LoVo (cell line): ENCODE measurements at places on chromosomes 1 and 21.

DNA sequence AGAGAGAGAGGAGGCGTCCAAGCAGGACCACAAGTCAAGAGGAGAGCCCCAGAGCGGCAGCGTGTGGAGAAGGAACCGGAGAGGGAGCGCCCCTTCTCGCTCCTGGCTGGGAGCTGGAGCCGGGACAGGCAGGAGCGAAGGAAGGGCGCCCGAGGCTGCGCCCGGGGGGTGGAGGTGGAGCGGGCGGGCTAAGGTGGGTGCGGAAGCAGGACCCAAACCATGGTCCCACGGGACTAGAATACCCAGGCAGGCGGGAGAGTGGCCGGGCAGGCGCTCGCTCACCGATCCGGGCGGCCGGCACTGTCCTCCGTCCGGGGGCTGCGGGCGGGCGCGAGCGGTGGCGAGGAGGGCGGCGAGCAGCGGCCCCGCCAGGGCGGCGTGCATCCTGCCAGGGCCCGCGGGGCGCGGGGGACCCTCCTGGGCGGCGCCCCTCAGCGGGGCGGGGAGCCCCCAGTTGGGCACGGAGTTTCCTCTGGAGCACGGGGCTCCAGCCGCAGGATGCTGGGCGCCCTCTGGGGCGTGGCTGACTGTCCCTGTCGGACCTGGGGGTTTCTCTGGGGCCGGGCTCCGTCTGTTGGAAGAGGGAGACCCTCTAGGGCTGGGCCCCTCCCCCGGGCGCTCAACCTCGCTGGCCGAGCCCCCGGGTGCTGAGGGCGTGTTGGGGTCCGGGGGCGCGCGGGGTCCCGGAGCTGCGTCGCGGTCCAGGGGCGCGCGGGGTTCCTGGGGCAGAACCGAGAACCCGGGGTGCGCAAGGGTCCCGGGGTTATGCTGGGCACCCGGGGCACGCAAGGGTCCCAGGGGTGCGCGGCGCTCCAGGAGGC is 569 bp downstream of the TRABD2B start:
- DNase-seq: no peak

- DNase-seq: no peak
Observed at GRCh38 chr1:230145505-230145899, 78.5 kb downstream of the GALNT2 start.

DNA sequence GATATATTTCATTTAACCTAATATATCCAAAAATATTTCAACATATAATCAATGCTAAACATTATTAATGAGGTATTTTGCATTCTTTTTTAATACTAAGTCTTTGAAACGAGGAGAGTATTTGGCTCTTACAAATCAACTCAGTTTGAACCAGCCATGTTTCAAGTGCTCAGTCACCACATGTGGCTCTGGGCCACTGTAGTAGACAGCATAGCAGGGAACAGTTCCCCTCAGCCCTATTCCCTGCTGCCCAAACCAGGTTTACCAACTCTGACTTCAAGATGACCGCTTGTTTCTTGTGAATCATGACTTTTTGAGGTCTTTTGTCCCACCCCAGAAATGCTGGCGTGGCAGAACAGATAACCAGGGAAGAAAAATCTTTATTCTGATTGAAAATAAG is 5.7 kb downstream of the ZNF672 start:
- no peak for DNase-seq

GRCh38 chr1:18953731-18954231 is 2.7 kb downstream of the IFFO2 start:
- no peak for DNase-seq

GRCh38 chr21:32099812-32100416 is 178.9 kb downstream of the MIS18A start:
- DNase-seq: no peak

- no peak for DNase-seq
Observed at GRCh38 chr1:111706921-111707320, 32.3 kb downstream of the INKA2 start.

DNA sequence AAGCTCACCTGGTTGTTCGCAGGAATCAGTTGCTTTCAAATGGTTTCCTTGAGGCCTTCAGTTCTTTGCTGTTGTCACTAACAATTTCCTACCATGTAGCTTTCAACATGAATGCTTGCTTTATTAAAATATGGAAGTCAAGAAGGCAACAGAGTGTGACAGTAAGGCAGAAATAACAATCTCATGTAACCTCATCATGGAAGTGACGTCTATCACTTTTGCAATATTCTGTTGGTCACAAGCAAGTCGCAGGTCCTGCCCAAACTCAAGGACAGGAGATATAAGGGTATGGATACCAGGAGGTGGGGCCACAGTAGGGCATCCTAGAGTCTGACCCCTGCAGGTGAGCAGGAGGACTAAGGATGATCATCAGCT is 296.8 kb upstream of the ZP4 start:
- DNase-seq: no peak

- DNase-seq: no peak
Observed at GRCh38 chr1:24501371-24502064, 1.1 kb upstream of the RCAN3 start.

DNA sequence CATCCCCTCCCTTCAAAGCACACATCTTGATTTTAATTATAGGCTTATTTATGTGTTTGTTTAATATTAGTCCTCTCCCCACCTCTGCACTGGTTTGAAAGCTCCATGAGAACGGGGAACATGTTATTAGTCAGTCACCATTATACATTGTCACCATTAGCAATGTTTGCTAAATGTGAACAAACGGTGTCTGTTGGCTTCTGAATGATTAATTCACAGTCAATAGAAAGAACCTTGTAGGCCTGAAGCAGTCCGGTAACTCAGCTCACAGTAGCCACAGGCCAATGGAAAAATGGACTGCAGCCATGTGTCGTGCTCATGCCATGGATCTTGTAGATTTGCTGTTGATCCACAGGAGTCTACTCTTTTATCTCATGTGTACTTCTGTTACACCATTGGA is 49.7 kb upstream of the NHLH2 start:
- DNase-seq: no peak

DNA sequence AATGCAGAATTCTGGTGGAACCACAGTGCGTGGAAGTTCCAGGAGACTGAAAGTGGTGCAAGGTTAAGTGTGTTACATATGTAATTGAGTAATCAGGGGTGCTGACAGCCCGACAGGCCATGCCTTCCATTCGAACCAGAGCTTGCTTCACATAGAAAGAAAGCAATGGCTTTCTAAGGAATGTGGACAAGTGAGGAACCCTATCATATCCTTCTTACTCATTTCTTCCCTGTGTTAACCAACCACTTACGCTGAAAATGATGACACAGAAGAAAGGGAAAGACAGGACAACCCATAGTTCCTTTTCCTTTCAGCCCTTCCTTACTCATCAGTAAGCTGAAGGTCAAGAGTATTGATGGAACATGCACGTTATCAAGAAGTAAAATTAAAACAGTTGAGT is 48.1 kb upstream of the KCNA3 start:
- no peak for DNase-seq

GRCh38 chr1:173733912-173734311 is 19.1 kb downstream of the KLHL20 start:
- DNase-seq: no peak

DNA sequence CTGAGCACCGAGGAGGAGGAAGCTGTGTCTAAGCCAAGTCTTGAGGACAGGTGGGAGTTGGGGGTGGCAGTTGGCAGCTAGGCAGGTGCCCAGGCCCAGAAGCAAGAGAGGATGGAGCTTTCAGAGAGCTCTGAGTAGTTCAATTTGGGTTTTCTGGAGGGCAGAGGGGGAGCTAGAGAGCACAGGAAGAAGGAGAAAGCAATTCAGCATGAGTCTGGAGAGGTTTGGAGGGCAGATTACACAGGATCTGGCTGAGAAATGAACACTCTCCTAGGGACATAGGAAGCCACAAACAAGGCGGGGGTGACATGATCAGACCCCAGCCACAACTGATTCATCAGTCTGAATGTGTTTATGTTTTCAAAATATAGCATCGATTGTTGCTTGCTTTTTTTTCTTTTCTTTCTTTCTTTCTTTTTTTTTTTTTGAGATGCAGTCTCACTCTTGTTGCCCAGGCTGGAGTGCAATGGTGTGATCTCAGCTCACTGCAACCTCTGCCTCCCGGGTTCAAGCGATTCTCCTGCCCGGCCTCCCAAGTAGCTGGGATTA is 23.8 kb downstream of the PTPRF start:
- DNase-seq: no peak

- no peak for DNase-seq
Observed at GRCh38 chr1:86812286-86812685, 101.6 kb downstream of the SELENOF start.

DNA sequence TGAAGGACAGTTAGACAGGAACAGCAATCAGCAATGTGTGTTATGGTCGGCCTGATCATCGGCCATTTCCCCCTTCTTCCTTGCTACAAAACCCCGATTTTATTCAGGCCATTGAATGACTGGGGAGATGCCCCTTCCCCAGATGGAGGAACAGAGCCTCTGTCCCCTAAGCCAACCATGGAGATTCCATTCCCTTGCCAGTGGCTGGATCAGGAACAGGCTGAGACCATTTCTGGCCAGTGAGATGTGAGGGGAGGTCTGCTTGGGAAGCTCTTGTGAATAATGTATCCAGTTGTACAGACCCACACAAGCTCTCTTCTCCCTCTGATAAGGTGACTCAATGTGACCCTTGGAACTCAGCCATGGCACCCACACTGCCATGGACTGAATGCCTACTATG is 7.7 kb downstream of the CSRP1 start:
- DNase-seq: no peak

GRCh38 chr1:212514056-212514614 is 81.4 kb downstream of the NENF start:
- peak; percentile 71 for DNase-seq

- DNase-seq: no peak
Observed at GRCh38 chr1:100511773-100512172, 26.2 kb upstream of the GPR88 start.

GRCh38 chr1:119953266-119953998 is 57.1 kb upstream of the ADAM30 start:
- DNase-seq: no peak

- no peak for DNase-seq
Observed at GRCh38 chr1:50570066-50570468, 146.8 kb upstream of the DMRTA2 start.

GRCh38 chr1:24925082-24925779 is 4.8 kb downstream of the RUNX3 start:
- DNase-seq: no peak

DNA sequence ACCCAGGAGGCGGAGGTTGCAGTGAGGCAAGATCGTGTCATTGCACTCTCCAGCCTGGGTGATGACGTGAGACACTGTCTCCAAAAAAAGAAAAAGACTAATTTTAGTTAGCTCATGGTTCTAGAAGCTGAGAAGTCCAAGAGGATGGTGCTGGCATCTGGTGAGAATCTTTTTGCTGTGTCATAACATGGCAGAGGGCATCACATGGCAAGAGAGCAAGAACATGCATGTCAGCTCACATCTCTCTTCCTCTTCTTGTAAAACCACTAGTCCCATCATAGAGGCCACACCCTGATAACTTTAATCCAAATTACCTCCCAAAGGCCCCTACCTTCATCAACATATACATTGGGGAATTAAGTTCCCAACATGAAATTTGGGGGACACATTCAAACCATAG is 13.8 kb upstream of the CNN3 start:
- no peak for DNase-seq

- no peak for DNase-seq
Observed at GRCh38 chr21:42365770-42366169, 565 bp downstream of the TFF1 start.

DNA sequence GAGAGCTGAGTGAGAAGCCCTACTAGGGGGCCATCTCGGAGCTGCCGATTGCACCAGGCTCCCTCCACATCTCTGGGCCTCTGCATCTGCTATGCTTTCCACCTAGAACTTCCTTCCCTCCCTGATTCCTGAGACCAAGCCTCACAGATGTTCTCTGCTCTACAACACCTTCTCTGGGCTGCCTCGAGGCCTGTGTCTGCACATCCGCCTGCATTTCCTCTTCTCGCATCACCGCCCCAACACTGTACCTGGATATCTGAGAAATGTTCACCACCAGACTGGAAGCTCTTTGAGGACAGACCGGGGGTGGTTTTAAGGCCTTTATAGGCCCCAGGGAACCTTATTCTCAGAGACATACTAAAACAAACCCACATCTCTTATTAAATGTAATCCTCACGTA is 20.7 kb downstream of the CTNNBIP1 start:
- DNase-seq: no peak

DNA sequence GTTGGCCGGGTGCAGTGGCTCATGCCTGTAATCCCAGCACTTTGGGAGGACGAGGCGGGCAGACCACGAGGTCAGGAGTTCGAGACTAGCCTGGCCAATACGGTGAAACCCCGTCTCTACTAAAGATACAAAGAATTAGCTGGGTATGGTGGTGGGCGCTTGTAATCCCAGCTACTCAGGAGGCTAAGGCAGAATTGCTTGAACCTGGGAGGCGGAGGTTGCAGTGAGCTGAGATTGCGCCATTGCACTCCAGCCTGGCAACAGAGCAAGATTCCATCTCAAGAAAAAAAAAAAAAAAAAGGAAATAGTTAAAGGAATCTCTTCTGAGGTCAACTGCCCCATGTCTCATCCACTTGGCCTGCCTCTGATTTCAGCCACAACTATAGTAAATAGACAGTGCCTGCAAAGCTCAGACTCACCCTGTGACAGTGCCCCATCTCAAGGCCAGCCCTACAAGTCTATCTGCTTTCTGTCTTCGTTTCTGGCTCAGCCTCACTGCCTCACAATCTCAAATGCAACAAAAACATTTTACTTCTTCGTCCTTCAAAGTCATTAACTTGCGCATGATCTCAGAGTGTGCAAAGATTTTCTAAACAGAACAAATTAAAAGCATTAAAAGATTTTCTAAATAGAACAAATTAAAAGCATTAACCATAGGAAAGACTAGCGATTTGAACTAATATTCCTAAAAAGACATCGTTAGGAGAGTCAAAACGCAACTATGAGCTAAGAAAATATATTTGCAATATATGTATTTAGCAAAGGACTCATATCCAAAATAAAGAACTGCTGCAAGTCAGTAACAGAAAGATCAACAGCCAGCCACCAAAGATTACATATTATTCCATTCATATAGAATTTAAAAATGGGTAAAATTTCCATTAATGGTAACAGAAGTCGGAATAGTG is 65.0 kb upstream of the PRDX6 start:
- DNase-seq: peak; percentile 16

DNA sequence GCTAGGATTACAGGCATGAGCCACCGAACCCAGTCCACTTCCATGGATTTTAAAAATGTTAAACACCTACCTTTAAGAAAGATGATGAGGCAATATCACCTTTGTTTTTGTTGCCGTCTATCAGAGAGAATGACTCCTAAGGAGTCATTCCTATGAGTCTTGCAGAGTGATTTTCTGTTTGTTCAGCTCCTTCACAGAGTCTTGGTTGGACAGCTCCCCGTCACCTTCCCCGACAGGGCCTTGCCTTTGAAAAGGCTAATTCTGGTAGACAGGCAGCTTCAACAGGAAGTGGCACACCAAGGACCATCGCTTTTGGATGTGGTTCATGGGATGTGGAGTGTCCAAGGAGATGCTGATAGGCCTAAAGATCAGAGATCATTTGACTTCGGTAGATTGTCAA is 17.5 kb downstream of the ZBTB18 start:
- DNase-seq: no peak

DNA sequence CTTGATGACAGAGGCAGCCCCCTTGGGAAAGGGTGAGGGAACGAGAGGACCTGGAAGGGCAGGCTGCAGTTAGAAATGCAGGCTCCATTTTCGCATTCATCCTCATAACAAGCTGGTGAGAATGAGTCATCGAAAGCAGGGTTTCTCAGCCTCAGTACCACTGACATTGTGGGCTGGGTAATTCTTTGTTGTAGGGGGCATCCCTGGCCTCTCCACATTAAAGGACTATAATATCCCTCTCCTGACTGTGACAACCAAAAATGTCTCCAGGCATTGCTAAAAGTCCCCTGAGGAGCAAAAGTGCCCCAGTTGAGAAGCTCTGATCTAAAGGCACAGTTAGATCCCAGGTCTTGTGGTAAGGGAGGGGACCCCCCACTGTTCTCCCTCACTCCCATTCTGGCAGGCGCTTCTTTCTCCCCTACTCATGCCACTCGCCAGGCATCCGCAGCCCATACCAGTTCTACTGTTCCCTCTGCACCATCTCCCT is 20.4 kb downstream of the KCNN3 start:
- DNase-seq: no peak
